Epithelial cell of prostate (primary cell): ENCODE measurements at places on chromosomes 6 and 20.

- no peak for DNase-seq
Measured at GRCh38 chr20:17036541-17036940, 190.3 kb upstream of the PCSK2 start.

GRCh38 chr6:4358414-4359107 is 223.2 kb upstream of the ECI2 start:
- DNase-seq = peak; percentile 100

- DNase-seq = peak; percentile 18
Measured at GRCh38 chr6:99187429-99187828, 162.0 kb downstream of the FAXC start.

GRCh38 chr20:11207749-11208502 is 534.1 kb upstream of the JAG1 start:
- peak; percentile 94 for DNase-seq

DNA sequence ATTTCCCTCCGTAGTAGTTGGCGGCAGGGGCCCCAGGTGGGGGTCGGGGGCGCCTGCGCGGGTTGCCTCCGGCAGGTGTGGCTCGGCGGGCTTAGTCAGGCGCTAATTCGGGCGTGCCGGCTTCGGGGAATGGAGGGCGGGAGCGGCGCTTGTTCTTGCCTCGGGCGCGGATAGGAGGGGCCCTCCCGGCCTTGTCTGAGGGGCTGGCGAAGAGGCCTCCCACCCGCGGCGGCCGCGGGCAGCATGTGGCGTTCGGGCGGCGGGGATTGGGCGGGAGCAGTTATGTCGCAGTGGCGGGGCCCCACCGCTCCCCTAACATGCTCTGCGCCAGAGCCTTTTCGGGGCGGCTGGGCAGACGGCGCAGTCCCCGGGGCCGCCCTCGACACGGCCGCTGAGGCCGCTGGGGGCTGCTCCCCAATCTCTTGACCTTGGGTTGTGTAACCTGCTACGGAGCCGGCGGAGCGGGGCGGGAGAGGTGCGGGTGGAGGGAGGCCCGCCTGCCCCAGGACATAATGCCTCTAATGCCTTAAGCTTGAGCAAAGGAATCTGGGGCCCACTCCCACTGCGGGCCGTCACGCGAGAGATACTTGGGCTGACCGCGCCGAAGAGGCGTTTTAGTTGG is 1.1 kb downstream of the AMD1 start:
- DNase-seq = no peak

DNA sequence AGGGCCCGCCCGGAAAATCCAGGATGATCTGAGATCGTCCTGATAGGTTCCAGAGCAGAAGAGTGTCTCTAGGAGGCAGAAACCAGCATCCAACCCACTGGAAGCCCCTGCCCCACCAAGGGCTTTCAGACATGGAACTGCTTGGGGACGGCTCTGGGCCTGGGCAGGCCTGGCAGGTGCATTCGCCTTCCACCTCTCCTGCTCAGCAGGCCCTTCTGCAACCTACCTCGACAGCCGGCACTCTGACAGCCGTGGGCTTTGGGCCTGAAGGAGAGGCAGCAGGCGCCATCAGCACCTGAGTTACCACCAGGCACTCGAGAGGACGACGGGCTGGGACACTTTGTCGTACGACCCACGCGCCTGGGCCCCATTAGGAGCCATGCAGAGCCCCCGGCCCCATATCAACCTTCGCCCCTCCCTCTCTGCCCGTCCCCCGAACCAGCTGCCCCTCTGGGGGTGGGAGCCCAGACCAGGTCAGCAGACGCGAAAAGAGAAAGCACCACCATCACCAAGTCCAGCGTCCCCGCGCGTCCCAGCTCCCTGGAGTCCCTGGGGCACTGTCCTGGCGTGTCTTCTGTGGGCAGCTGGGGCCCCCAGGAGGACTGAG is 44.6 kb downstream of the KCNQ2 start:
- DNase-seq = no peak

GRCh38 chr6:28982476-28983266 is 22.4 kb downstream of the ZNF311 start:
- no peak for DNase-seq

- DNase-seq = no peak
Measured at GRCh38 chr20:20411402-20411801, 43.5 kb downstream of the INSM1 start.

DNA sequence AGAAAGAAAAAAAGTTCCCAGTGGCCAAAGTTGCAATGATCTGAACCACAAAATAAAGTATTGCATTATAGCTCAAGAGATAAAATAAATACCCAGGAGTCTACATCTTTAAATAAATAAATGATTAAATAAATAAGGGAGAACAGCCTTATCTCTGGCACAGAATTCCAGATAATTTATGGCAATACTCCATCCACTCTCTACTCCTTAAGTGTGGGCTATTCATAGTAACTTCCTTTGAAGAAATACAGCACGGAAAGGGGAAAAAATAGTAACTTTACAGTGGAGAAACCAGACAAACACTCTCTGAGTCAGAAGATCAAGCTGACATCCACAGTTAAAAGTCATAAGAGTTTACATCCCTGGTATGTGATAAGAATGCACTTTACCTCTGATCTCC is 11.6 kb downstream of the AURKA start:
- DNase-seq = no peak

DNA sequence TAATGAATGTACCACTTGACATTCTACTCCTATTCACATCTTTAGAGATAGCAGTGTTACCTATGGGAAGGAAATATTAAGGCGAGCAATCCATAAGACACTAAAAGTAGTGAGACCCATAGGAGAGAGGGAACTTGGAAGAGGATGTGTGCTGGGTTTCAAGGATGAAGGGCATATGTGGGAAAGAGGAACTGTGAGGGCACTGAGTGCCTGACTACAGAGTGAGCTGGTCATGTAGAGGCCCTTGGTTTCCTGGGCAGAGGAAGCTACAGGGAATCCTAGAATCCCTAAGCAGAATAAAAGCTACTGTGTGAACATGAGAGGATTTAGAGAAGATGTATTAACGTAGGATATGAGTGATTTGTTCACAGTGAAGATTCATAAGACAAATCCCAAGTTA is 262.8 kb downstream of the FARS2 start:
- DNase-seq = no peak

DNA sequence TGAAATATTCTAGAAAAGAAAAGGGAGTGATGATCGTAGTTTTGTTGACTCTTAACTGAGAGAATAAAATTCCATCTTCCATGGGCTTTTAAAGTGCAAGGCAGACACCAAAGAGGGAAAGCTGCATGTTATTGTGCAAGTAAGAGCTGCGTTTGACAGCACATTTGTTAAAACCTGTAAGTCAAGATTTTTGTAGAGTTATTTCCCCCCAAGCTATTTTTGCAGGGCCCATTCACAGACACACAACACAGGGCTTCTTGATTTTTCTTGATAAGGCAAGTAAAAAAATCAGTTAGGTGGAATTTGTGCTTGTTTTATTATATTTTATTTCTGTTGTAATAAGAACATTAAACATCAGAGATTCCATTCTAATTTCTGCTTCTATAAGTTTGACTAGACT is 13.8 kb downstream of the CFAP206 start:
- peak; percentile 60 for DNase-seq

- peak; percentile 68 for DNase-seq
Measured at GRCh38 chr6:34969662-34970265, 80.7 kb downstream of the ANKS1A start.

GRCh38 chr20:23335521-23335920 is 15.1 kb upstream of the NXT1 start:
- no peak for DNase-seq

DNA sequence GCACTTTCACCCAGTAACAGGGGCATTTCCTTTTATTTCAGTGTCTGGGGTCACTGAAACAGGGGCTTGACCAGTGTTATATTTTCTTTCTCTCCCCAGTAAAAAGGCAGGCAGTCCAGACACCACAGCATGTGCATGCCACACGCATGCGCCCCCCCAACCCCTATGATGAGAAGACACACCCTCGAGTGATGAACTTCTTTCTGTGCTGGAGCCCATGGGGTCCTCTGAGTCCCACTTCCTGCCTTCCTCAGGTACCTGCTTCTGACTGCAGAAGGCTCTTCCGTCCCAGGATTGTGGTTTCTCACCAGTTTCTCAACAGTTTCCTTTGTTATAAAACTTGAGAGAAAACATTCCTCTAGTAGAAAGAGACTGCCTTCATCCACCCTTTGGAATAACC is 45.7 kb upstream of the TMEM181 start:
- DNase-seq = no peak

DNA sequence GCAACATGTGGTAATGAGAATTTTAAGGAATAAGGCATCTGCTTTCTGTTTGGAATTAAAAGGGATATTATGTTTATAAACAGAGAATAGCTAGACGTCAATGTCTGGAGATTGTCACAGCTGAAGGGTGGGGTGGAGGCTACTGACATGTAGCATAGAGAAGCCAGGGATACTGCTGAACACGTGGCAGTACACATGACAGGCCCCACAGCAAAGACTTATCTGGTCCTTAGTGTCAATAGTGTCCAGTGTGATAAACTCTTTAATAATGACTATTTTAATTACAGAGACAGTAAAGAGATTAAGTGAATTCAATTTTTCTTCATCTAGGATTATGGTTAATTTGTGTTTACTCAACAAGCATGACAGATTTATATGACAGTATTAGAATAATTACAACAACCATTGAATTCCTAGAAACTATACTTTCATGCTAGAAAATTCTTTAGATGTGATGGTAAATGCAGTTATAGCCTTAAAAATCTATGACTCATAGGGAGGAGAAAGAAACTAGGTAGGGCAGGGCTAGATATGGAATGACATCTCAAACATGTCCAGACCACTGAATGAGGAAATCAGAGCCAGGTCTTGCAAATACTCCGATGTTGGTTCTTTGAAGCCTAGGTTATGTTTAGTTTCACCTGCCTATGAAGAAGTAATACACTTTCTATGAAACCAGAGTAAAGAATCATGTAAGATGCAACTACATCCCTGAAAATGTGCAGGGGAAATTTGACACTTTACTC is 399.5 kb downstream of the PHF3 start:
- DNase-seq = peak; percentile 88
